ENCODE measurements at places on chromosomes 12 and 14.

GRCh38 chr14:39474416-39474911, 42.2 kb upstream of the FBXO33 start:
- DNase-seq, result no peak

- DNase-seq, result no peak
Observed at GRCh38 chr12:3748620-3749019, 4.3 kb downstream of the CRACR2A start.

DNA sequence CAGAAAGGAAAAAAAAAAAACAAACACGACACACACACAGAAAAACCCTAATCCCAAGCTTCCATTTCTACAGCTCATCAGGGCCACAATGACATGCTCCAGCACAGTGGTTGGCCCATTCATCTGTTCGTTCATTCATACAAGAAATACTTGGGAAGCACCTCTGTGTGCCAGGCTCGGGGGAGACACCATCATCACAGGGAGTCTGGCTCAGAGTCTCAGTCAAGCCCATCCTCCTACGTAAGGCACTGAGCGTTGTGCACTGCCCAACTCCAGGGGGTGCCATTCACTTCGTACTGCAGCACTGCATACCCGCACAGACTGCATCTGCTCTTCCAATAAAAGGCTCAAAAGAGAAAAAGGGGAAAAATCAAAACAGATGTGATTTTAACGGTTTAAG, 15.3 kb downstream of the VPS37B start:
- DNase-seq, result peak; percentile 30

DNA sequence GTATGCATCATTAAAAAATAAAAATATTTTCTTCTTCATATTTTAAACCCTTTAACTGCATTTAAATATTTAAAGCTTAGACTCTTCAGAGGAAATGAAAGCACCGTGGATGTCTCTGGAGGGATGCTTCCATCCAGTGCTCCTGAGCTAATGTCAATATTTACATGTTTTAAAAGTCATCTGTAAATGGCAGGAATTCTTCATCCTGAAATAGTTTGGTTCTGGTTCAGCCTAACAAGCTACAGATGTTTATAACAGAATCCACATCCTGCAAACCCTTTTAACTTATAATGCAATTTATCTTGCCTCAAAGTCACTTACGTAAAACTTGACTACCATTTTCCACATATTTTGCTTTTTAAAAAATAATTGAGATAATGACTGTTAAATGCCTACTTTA, 1207.3 kb downstream of the SLC16A7 start:
- DNase-seq, result no peak

DNA sequence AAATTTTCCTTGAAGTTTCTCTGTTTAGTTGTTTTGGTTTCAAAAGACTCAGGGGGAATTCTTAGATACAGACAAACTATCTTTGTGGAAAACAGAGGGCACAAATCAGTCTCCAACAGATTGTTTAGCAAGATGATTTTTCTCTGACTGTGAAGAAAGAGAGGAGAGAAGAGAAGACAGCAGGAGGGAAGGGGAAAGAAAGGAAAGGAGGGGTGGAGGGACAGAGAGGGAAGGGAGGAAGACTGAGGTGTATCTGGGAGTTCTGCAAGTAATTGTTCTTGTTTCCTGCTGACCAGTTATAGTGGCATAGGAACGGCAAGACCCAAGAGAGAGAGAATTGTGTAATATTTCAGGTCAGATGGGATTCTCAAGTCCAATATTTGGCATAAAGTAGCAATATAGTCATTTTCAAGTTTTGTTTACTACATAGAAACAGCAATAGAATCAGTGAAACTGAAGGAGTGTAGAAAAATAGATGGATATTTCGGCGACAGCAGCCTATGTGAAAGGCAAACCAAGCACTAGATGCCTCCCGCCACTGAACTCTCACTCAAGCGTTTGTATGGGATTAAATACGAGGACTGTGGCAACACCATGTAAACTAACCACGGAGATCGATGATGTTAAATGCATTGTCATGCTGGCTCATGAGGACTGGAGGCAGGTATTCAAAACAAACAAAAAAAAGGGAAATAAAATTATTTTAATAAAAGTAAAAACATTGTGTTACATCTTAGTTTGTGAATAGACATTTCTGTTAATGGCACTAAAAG, 342.5 kb downstream of the SLC16A7 start:
- no peak for DNase-seq

DNA sequence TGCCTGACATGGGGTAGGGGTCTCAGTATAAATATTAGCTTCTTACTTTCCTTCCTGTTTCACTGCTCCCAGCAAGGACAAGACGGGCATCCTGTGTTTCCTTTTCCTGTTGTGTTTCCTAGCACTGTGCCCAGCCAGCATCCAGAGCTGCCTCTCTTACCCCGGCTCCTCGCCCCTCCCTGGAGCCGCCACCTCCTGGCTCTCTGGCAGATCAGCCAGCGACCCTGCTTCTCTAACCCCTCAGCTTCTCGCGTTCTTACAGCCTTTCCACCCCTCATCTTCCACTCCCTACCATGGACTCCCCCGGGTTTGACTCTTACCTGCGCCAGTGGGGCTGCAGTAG, 17.8 kb downstream of the HDAC7 start:
- DNase-seq, result no peak

DNA sequence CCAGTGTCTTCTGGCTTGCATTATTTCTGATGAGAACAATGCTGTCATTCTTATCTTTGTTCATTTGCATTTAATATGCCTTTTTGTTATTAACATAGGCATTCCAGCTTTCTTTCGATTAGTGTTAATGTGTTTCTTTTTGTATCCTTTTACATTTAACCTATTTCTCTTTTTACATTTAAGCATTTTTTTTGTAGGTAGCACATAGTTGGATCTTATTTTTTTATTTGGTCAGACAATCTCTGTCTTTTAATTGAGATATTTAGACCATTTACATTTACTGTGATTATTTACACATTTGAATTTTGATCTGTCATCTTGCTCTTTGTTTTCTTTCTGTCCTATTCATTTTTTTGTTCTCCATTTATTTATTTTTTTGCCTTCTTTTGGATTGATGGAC, 14.5 kb upstream of the KIF26A start:
- DNase-seq, result no peak

- no peak for DNase-seq
Observed at GRCh38 chr12:79874665-79875064, 60.2 kb downstream of the PPP1R12A start.

DNA sequence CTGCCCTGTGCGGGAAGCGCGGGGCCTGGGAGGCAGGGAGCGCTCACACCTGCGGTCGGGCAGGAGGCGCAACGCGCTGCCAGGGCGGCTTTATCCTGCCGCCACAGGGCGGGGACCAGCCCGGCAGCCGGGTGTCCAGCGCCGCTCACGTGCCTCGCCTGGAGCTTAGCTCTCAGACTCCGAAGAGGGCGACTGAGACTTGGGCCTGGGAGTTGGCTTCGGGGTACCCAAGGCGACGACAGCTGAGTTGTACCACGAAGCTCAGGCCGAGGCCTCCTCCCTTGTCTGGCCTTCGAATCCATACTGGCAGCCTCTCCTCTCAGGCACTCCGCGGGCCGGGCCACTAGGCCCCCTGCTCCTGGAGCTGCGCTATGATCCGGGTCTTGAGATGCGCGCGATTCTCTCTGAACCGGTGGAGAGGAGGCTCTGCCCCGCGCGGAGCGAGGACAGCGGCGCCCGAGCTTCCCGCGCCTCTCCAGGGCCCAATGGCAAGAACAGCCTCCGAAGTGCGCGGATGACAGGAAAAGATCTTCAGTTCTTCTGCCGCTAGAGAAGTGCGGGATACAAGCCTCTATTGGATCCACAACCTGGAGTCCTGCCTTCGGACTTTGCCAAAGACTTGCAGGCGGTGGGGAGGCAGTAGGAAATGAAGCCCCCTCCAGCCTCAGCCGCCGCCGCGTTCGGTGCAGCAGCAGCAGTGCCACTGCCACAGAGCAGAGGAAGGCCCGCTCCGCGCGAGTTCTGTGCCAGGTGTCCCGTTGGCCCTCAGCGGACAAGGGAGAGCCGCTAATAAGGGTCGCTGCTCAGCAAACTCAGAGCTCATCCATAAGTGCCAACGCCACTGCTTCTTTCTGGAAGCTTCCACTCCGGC, 6.8 kb downstream of the SIX1 start:
- DNase-seq, result no peak

DNA sequence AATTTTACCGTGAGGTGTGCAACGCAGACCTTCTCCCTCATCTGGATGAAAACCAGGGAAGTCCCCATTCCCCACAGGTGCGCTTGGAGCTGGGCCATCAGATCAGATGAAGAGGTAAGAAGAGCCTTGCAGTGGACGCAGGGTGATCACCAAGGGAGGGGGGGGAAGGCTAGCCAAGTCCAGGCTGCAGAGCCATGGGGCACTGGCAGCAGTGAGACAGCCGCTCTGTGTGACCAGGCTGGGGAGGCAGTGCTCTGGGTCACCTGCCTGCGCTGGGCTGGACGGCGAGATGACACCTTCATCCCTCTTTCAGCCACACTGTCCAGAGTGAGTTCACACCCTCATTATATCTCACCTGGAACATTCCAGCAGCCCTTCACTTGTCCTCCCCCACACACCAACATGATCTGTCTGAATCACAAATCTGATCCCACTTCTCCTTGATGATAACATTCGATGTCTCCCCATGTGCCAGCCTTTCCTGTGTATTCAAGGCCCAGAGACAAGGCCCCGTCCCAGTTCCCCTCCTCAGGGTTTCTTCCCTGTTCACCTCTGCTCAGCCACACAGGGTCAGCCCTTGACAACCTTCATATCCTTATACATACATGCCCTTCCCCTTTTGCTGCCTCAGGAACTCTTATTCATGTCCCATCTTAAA, 65.9 kb upstream of the VASH1 start:
- DNase-seq, result no peak

DNA sequence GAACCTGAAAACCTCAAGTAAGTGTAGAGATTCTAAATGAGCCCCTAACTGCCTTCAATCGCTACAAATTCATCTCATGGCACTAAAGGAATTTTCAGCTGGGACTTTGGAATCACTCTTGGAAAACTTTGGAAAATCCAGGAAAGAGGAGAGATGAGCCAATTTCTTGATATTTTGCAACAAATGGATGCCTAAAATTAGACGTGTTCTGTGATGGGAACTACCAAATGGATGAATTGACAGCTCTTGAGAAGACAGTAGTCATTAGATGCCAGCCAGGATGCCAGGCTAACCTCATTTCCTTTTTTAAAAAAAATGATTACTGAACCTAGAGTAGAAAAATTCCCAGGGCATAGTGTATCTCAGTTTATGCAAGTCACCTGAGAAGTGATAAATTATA, 78.3 kb downstream of the NPAS3 start:
- no peak for DNase-seq

DNA sequence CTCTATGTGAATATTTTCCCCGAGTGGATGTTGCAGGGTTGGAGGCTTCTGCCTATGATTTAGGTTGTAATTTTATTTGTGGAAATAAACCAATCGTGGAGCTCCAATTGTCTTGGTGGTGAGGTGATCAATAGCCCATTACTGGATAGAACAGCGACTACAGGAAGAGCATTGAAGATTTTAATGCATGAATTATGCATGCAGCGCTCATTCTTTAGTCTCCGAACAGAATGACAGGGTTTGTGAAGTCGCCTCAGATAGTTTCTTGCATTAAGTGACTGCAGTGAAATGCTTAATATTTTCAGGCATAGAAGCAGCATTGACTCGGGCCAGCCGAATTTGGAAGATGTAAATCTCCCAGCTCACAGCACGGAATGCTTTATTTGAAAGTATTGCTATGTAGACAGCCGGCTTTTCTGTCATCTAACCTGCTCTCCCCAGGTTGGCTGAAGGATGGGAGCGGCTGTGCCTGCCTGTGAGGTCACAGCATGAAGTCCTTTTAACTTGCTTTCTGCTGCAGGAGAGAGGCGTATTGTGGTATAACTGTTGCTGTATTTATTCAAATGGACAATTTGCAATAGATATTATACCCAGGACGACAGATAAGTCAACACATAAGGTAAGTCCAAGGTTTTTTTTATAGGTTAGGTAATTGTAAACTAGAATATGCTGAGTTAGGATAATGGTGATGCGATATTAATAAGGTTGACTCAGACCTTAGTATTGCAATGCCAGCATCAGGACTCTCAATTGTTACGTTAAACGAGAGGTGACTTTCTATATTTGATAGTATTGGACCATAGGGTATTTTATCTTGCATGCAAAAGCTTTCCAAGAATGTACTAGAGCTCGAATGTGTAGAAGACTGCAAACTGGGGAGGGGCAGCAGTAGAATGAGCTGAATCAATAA, 135.7 kb downstream of the CNTN1 start:
- no peak for DNase-seq

DNA sequence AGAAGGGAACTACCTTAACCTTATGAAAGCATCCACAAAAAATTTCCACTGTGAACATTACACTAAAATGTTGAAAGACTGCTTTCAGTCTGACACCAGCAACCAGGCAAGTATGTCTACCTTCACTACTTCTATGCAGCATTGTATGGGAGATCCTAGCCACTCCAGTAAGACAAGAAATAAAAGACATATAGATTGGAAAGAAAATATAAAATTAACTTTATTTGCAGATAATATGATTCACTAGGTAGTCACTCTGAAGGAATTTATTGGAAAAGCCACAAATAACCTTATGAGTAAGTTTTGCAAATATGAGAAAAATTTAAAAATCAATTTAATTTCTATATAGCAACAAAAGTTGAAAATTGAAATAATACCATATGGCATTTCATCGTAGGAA, 172.0 kb downstream of the RERGL start:
- DNase-seq, result no peak

GRCh38 chr14:68501171-68501570, 291.7 kb downstream of the ZFP36L1 start:
- no peak for DNase-seq

DNA sequence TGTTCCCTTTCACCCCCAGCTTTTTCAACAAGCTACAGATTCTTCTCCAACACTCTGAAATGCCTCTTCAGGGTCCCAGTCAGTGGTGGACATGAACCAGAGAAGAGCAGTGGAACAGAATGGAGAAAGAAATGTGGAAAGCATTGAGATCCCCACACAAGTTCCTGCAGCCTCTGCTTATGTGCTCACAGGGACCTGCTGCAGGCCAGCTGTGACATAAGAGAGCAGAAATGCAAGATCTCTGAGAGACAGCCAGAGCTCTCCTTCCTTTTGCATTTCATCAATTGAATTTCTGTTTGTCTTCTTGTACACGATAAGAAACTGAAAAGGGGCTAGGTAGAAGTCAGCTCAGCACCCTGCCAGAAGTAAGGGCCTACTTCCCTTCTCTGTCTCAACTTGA, 6.2 kb downstream of the MDM1 start:
- no peak for DNase-seq
